Karpas-422 (cell line): ENCODE measurements at places on chromosomes 12 and 14. TPM values are rescaled to one million over a fixed set of nuclear protein-coding genes. Genes with fewer than 3 reads are reported as not detected.

GRCh38 chr12:16228067-16228466 is 49.4 kb downstream of the SLC15A5 start:
- H3K36me3 ChIP-seq, result no peaks in the 10 kb centered on the region
- H3K27me3 ChIP-seq, result no peaks in the 10 kb centered on the region
- no peak overlapping the region for H3K4me3 ChIP-seq
- no peak for DNase-seq
- H3K27ac ChIP-seq, result no peak overlapping the region
- H3K4me1 ChIP-seq, result peaks cover 24% of the 10 kb centered on the region

DNA sequence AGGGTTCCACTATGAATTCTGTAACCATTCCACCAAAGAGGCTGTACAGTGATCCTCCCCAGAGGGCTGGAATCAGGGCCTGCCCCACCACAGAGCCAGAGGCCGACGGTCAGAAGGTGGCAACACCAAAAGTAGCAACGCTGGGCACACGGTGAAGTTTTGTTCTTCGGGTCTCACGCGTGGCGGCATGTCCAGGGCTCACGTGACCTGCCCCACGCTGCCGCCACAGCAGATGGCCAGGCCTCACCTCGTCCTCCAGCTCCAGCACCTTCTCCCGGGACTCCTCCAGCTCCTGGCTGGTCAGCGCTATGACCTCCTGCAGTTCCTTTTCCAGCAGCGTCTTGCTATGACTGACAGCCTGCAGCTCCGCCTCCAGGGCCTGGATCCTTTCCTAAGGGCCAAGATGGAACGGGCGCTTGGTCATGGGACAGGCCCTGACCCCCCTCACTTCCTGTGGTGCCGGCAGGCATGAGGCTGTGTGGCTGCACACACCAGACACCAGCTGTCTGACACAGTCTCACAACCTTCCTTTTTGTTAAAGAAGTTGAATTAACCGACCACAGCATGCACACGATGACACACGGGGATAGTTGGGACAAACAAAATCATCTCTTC is 22.4 kb upstream of the ANKLE2 start:
- no peak for DNase-seq
- H3K36me3 ChIP-seq, result peaks cover 8% of the 10 kb centered on the region; the same call in 1 of the 2 replicates
- no peaks in the 10 kb centered on the region for H3K4me1 ChIP-seq
- no peak overlapping the region for H3K4me3 ChIP-seq

DNA sequence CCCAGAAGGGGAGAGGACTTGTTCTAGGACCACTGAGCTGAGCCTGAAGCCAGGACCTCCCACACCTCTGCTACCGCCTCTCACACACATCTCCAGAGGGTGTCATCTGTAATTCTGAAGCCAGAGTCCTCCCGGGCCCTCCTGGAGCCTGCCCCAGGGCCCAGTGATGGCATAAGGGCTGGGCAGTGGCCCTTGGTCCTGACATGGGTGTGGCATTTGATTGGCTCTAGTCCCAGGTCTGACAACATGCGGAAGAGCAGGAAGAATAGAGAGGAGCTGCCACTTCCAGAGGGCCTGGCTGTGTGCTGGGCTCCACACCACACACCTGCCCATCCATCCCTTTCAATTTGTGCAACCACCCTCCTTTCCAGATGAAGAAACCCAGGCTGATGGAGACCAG is 144.3 kb upstream of the GSC start:
- DNase-seq, result no peak
- no peaks in the 10 kb centered on the region for H3K36me3 ChIP-seq
- peaks cover 3% of the 10 kb centered on the region; the same call in 1 of the 2 replicates for H3K27me3 ChIP-seq

GRCh38 chr12:1643905-1644533 is 15.0 kb downstream of the WNT5B start:
- no peaks in the 10 kb centered on the region for H3K27me3 ChIP-seq
- no peak for DNase-seq
- no peak overlapping the region for H3K4me3 ChIP-seq
- H3K4me1 ChIP-seq, result no peaks in the 10 kb centered on the region

DNA sequence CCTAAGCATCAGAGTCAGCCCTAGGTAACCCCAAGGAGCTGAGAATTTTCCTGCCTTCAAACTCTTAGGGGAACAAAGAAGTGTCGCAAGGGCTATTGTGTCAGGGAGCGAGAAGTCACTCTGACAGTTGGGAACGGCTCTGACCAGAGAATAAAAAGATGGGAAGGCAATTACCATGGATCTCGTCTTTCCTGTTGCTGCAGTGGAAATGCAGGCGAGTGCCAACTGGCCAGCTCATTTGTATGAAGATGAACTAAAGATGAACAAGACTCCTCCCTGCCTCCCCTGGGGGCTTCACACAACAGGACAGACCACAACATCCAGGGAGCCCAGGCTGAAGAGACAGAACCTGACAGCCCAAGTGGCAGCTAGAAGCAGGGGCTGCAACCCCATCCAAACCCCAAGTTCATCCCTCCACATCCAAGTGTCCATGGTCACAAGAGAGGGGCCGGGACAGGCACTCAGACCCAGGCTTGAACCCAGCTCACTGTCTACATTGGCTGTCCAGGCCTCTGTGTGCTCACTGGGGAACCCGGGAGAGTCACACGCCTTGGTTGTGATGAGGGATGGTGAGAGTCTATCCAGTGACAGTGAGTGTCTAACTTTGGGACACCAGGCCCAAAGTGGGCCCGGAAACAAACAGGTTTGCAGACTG is 322.4 kb downstream of the BCL11B start:
- no peak overlapping the region for H3K4me3 ChIP-seq
- H3K27ac ChIP-seq, result no peak overlapping the region

GRCh38 chr14:58059126-58059525 is 92.9 kb downstream of the ARMH4 start:
- H3K27ac ChIP-seq, result no peak overlapping the region
- no peaks in the 10 kb centered on the region for H3K4me1 ChIP-seq
- DNase-seq, result no peak
- H3K36me3 ChIP-seq, result no peaks in the 10 kb centered on the region
- no peaks in the 10 kb centered on the region for H3K27me3 ChIP-seq

GRCh38 chr12:47114481-47114892 is 34.7 kb upstream of the AMIGO2 start:
- no peaks in the 10 kb centered on the region for H3K27me3 ChIP-seq
- H3K36me3 ChIP-seq, result no peaks in the 10 kb centered on the region
- H3K4me1 ChIP-seq, result no peaks in the 10 kb centered on the region
- H3K27ac ChIP-seq, result no peak overlapping the region
- DNase-seq, result no peak

DNA sequence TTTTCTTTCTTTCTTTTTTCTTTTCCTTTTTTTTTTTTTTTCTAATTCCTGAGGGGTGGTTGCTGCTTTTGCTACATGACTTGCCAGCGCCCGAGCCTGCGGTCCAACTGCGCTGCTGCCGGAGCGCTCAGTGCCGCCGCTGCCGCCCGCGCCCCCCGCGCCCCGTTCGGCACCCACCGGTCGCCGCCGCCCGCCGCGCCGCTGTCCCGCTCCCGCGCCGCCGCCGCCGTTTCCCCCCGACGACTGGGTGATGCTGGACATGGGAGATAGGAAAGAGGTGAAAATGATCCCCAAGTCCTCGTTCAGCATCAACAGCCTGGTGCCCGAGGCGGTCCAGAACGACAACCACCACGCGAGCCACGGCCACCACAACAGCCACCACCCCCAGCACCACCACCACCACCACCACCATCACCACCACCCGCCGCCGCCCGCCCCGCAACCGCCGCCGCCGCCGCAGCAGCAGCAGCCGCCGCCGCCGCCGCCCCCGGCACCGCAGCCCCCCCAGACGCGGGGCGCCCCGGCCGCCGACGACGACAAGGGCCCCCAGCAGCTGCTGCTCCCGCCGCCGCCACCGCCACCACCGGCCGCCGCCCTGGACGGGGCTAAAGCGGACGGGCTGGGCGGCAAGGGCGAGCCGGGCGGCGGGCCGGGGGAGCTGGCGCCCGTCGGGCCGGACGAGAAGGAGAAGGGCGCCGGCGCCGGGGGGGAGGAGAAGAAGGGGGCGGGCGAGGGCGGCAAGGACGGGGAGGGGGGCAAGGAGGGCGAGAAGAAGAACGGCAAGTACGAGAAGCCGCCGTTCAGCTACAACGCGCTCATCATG is 654 bp downstream of the FOXG1 start:
- H3K4me1 ChIP-seq, result no peaks in the 10 kb centered on the region
- no peak overlapping the region for H3K27ac ChIP-seq

DNA sequence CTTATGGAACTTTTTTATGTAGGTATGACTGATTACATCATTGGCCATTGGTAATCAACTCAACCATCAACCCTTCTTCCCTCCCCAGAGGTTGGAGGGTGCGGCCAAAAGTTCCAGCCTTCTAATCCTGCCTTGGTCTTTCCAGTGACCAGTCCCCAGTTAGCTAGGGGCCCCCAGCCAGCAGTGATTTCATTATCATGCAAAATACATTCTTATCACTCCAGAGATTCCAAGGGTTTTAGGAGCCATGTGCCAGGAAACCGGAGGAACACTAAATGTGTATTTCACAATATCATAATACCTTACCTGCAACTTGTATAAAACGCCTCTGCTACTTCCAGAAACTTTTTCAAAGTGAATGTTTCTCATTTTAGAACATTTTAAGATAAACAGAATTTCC is 181.5 kb upstream of the PELI2 start:
- H3K4me1 ChIP-seq, result no peaks in the 10 kb centered on the region
- no peaks in the 10 kb centered on the region for H3K27me3 ChIP-seq
- no peak overlapping the region for H3K27ac ChIP-seq

The GUCY2C gene
- 0.07 and 0.48 TPM in 2 replicates for total RNA-seq

The FCF1 gene
- total RNA-seq, result 46.6 and 51.6 TPM in 2 replicates

The RPS6KA5 gene
- total RNA-seq, result 5.5 and 7.8 TPM in 2 replicates

The CDH24 gene
- 0.34 and 1.0 TPM in 2 replicates for total RNA-seq

The PGF gene
- total RNA-seq, result 3.5 and 8.3 TPM in 2 replicates

The KCNC2 gene
- not detected in 2 replicates for total RNA-seq
